ENCODE measurements at places on chromosomes 16 and 17.

GRCh38 chr16:72199761-72200337 is 27.9 kb upstream of the PMFBP1 start:
- no peak overlapping the region for H3K27ac ChIP-seq
- no peaks in the 10 kb centered on the region for H3K36me3 ChIP-seq
- peaks cover 6% of the 10 kb centered on the region for H3K4me1 ChIP-seq
- H3K27me3 ChIP-seq: peaks cover 32% of the 10 kb centered on the region

GRCh38 chr17:63311416-63311937 is 134.6 kb downstream of the CYB561 start:
- no peak overlapping the region for H3K27ac ChIP-seq
- peaks cover 2% of the 10 kb centered on the region for H3K4me1 ChIP-seq
- no peak overlapping the region for H3K4me3 ChIP-seq
- H3K27me3 ChIP-seq: no peaks in the 10 kb centered on the region
- peaks cover 7% of the 10 kb centered on the region for H3K36me3 ChIP-seq
- DNase-seq: no peak

GRCh38 chr17:73309727-73310596 is 1.8 kb downstream of the CDC42EP4 start:
- peaks cover 4% of the 10 kb centered on the region for H3K27me3 ChIP-seq
- no peaks in the 10 kb centered on the region for H3K36me3 ChIP-seq
- H3K27ac ChIP-seq: peak overlapping the region; percentile 86

DNA sequence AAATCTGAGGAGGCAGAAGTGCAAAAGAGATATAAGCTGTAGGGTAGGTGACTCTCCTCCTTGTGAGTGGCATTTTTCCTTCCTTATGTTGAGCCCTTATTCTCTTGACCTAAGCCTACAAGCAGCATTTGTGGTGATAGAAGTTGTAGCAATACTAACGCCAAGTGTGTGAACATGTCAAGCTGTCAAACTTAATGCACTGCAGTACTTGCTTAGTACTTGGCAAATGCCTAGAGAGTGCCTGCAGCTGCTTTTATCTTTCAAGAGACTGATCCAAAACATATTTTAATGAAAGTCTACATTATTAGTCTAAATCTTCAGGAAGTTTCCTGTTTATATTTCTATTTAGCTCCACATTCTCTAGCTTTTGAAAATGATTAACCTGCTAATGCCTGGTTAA is 83.2 kb downstream of the CNTNAP4 start:
- no peak overlapping the region for H3K27ac ChIP-seq
- no peaks in the 10 kb centered on the region for H3K27me3 ChIP-seq
- H3K4me3 ChIP-seq: no peak overlapping the region
- DNase-seq: no peak

DNA sequence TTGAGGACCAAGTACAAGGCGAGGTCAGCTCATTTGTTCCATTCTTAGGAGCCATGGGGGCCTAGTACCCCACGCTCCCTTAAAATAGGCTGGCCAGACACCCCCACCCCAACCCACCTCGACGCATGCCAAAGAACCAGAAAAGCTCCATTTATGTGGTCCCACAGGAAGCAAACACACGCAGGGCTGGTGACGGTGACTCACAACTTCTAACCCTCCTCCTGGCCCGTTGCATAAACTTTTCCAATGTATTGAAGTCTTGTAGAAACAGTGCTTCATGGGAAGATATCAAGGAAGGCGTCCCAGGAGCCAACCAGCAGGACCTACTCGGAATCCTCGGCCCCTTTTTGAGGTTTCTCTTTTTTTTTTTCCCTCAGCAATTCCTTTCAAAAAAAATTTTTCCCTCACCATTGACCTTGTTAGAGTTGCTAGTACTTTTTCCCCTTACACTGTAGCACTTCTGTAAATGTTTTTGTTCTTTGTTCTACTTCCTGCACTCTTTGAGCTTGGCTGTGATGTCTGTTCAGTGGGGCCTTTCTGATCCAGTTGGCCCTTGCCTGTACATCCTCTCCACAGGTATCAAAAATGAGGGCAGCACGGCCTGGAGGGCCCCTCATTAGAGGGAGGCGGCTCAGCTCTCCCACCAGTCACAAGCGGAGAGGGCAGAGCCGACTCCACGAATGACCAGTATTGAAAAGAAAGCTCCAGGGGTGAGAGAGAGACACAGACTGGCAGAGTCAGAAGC is 208.3 kb downstream of the RGS9 start:
- DNase-seq: no peak
- no peak overlapping the region for H3K27ac ChIP-seq
- H3K4me3 ChIP-seq: no peak overlapping the region
- peaks cover 8% of the 10 kb centered on the region for H3K27me3 ChIP-seq

GRCh38 chr16:23889189-23889588 is 53.4 kb downstream of the PRKCB start:
- H3K4me1 ChIP-seq: peaks cover 48% of the 10 kb centered on the region
- H3K27me3 ChIP-seq: no peaks in the 10 kb centered on the region
- H3K4me3 ChIP-seq: no peak overlapping the region
- no peak for DNase-seq

GRCh38 chr17:4136373-4136772 is 6.5 kb downstream of the ZZEF1 start:
- peaks cover 8% of the 10 kb centered on the region for H3K36me3 ChIP-seq
- H3K27ac ChIP-seq: peak overlapping the region; percentile 87
- DNase-seq: no peak
- H3K4me1 ChIP-seq: peaks cover 49% of the 10 kb centered on the region
- H3K4me3 ChIP-seq: no peak overlapping the region

DNA sequence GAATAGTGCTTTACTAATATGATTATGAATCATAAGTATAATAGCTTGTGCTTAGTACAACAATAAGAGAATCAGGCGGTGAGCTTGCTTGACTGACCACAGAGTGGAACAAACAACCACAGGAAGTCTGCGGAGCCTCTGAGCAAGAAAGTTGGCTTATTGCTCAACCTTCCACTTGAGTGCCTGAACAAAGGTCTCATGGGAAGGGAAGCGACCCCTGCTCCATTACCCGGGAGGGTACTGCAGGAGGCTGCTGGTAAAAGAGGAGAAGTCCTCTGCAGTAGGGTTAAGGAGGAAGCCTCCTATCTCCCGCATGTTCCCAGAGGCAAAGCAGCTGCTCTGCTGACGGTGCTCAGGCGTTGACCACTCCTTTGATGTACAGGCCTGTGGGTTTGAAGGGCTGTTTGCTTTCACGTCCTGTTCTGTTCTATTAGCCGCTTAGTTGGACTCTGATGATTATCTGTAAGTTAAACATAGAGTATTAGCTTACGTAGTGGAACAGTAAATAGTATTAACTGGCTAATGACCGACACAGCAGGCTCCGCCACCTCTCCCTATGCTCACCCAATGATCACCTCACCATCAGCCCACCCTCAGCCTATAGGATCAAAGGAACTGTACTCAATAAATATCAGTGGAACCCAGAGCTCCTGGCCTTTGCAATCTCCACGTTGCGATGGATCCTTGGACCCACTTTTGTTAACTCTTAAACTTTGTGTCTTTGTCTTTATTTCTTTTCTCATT is 17.5 kb downstream of the ALOX15B start:
- peaks cover 8% of the 10 kb centered on the region for H3K4me1 ChIP-seq
- no peak for DNase-seq
- peak overlapping the region; percentile 25 for H3K4me3 ChIP-seq
- no peaks in the 10 kb centered on the region for H3K36me3 ChIP-seq
- H3K27me3 ChIP-seq: peaks cover 57% of the 10 kb centered on the region
- no peak overlapping the region for H3K27ac ChIP-seq

- no peaks in the 10 kb centered on the region for H3K36me3 ChIP-seq
- H3K4me3 ChIP-seq: no peak overlapping the region
- H3K4me1 ChIP-seq: no peaks in the 10 kb centered on the region
- no peak for DNase-seq
Observed at GRCh38 chr17:54259476-54259875, 436.7 kb downstream of the KIF2B start.

DNA sequence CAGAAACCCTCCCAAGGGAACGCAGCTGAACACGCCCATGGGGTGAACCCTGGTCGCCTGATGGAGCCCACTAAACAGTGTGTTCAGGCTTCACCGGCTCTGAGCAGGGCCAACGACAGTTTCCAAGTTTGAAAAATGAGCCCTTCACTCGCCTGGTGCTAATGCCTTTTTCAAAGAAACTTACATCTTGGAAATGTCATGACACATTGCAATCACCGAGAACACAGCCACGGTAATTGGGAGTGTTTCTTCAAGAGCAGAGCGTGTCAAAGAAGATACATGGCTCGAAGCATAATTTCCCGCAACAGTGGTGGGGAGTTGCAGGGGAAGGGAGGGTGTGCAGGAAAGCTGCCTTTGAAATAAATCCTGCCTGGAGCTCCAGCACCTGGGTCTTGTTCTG is 463.2 kb downstream of the TMEM114 start:
- no peaks in the 10 kb centered on the region for H3K4me1 ChIP-seq
- H3K27ac ChIP-seq: no peak overlapping the region
- no peak for DNase-seq
- no peaks in the 10 kb centered on the region for H3K27me3 ChIP-seq
- no peak overlapping the region for H3K4me3 ChIP-seq

- no peak overlapping the region for H3K27ac ChIP-seq
- no peaks in the 10 kb centered on the region for H3K36me3 ChIP-seq
- H3K4me1 ChIP-seq: peaks cover 23% of the 10 kb centered on the region
- no peak overlapping the region for H3K4me3 ChIP-seq
- DNase-seq: no peak
- no peaks in the 10 kb centered on the region for H3K27me3 ChIP-seq
Observed at GRCh38 chr16:31451681-31452351, 7.5 kb upstream of the ARMC5 start.

- DNase-seq: no peak
- no peaks in the 10 kb centered on the region for H3K36me3 ChIP-seq
- peak overlapping the region; percentile 89 for H3K4me3 ChIP-seq
Observed at GRCh38 chr16:81443688-81444447, 740 bp upstream of the CMIP start.

- H3K36me3 ChIP-seq: no peaks in the 10 kb centered on the region
- peak overlapping the region; percentile 74 for H3K27ac ChIP-seq
- no peak overlapping the region for H3K4me3 ChIP-seq
- H3K27me3 ChIP-seq: peaks cover 12% of the 10 kb centered on the region
- H3K4me1 ChIP-seq: peaks cover 9% of the 10 kb centered on the region
- no peak for DNase-seq
Observed at GRCh38 chr16:56911771-56912571, 20.0 kb upstream of the HERPUD1 start.

- H3K4me1 ChIP-seq: peaks cover 12% of the 10 kb centered on the region
- no peak for DNase-seq
- H3K36me3 ChIP-seq: peaks cover 9% of the 10 kb centered on the region
- peak overlapping the region; percentile 27 for H3K27ac ChIP-seq
- no peaks in the 10 kb centered on the region for H3K27me3 ChIP-seq
Observed at GRCh38 chr17:59028328-59028727, 78.4 kb downstream of the TRIM37 start.

GRCh38 chr17:41697122-41697962 is 8.7 kb downstream of the EIF1 start:
- H3K36me3 ChIP-seq: peaks cover 4% of the 10 kb centered on the region
- no peak overlapping the region for H3K4me3 ChIP-seq
- no peak for DNase-seq
- H3K27ac ChIP-seq: no peak overlapping the region
- H3K4me1 ChIP-seq: peaks cover 21% of the 10 kb centered on the region
- no peaks in the 10 kb centered on the region for H3K27me3 ChIP-seq

- H3K27me3 ChIP-seq: peaks cover 16% of the 10 kb centered on the region
- DNase-seq: no peak
- H3K4me1 ChIP-seq: peaks cover 5% of the 10 kb centered on the region
- no peak overlapping the region for H3K27ac ChIP-seq
Observed at GRCh38 chr16:56116577-56116964, 74.7 kb upstream of the GNAO1 start.

DNA sequence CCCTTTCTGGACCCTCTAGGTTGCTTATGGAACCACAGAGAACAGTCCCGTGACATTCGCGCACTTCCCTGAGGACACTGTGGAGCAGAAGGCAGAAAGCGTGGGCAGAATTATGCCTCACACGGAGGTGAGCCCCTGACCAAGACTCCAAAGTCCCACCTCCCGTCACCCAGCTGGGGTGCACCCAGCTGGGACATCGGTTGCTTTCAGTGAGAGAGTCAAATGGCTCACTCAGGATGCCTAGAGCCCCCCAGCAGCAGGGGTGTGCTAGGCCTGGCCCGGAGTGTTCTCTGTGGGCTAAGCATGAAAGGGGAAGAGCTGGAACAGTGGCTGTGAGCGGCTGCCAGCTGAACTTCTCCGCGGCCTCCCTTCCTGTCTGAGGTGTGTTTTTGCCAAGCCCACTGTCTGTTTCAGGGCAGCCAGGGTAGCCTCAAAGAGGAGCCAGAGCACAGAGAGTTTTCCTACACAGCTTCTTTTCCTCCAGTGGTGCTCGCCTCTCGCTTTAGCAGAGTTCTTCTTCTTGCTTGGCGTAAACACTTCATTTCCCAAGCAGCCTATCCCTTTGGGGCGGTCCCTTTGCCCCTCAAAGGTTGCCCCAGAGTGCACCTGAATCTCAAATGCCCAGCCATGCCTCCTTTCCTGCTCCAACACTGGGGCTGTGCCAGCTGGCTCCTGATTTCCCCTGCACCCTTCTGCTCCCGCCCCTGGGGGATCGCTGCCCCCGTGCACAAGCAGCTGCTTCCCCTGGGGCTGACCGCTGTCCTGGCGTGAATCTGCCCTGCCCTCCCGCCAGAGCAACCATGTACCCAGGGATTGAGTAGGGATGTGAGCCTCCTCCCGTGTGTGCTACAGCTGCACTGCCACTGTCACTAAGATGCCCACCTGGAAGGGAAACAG is 2.6 kb upstream of the CHAD start:
- no peak overlapping the region for H3K4me3 ChIP-seq
- H3K27ac ChIP-seq: peak overlapping the region; percentile 41
- peaks cover 10% of the 10 kb centered on the region for H3K4me1 ChIP-seq
- peaks cover 7% of the 10 kb centered on the region for H3K36me3 ChIP-seq
- no peak for DNase-seq

DNA sequence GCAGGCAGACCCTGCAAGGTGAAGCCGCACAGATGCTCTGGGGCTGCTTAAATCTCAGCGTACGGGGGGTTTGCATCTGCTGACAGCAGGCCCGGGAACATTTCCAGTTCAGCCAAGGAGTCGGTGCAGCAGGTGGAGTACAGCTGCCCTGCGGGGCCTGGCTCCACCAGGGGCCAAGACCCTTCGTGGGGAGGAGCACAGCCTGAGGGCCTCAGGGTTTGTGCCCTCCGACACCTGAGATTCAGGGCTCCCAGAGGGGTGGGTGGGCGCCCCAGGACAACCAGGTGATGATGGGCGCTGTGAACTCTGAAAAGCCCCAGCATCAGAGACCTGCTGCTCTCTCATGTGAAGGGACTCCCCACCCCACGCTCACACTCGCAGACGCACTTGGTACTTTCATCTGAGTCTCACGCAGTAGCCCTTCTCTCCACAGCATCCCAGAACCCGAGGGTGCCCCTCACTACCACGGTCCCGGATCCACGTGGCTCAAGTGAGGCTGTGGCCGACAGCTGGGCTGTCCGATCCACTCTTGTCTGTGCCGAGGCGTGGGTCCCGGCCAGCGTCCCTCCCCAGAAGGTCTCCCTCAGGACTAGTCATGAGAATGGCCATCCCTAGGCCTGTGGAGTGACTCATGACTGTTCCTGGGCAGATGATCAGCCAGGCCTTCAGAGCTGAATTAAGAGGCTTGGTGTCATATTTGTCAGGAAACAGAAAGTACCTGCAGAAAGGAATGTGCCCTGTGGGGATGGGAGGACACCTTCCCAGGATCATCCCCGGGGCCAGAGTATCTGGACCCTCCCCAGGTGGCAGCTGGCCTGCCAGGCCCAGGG is 29.6 kb downstream of the ACSF3 start:
- peaks cover 3% of the 10 kb centered on the region for H3K36me3 ChIP-seq
- H3K27ac ChIP-seq: peak overlapping the region; percentile 85
- peaks cover 17% of the 10 kb centered on the region for H3K4me1 ChIP-seq
- H3K4me3 ChIP-seq: no peak overlapping the region
- no peak for DNase-seq

Measured in T-helper 17 cell (primary cell).